ENCODE measurements at places on chromosomes 4 and X.

- DNase-seq: no peak
Observed at GRCh38 chr4:80139671-80140070, 57.6 kb upstream of the PRDM8 start.

DNA sequence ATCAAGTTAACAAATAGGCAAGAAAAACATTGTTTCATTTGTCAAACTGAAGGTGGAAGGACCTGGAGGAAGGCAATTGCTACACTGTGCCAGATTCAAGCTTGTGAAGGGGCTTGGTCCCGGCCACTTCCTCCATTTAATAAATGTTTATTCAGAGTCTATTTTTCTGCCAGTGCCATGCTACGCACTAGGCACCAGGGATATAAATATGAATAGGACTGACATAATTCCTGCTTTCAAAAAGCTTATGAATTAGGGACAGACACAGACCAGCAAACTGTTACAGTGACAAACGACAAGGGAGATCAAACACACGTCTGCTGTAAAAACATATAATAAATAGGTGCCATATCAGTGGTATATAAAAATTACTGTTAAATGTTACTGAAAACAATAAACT is 571 bp downstream of the TLR6 start:
- DNase-seq: no peak

DNA sequence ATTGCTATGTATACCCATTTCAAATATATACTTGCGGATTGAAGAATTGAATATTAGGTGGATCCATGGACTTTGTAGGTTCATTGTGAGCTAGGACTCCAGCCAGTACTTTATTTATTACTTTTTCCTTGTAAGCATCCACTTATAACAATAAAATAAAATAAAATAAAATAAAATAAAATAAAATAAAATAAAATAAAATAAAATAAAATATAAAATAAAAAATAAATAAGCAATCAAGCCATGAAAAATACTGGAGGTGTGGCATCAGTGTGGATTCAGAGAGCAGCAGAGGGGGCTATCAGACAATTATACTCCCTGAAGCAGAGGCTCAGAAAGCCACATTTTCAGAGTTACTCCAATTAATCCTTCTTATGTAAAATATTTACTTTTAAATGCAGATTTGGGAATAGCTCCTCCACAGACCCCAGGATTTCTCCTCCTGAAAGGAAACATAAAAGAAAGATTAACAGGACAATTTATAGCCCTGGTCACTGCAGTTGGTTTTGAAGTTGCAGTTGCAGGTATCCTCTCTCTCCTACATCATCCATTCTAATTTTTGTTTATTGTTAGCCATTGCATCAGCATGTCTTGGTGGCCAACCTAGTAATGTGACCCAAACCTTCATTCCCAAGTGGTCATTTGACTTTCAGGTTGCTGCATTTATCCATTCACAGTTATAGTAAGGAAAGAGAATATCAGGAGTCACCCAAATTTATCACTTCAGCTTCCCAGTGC is 2025.2 kb upstream of the IGFBP7 start:
- no peak for DNase-seq

GRCh38 chrX:38881727-38882126 is 80.5 kb downstream of the MID1IP1 start:
- no peak for DNase-seq

- DNase-seq: no peak
Observed at GRCh38 chr4:113474017-113474416, 287.5 kb downstream of the CAMK2D start.
